Vagina (tissue), 2 donors: ENCODE measurements at places on chromosomes 16 and 17. TPM values are rescaled to one million over a fixed set of nuclear protein-coding genes. Genes with fewer than 3 reads are reported as not detected.

GRCh38 chr16:87728026-87728425, 37.8 kb downstream of the KLHDC4 start:
- H3K27me3 ChIP-seq = no peaks in the 10 kb centered on the region
- no peak for DNase-seq
- H3K4me3 ChIP-seq = no peak overlapping the region
- no peaks in the 10 kb centered on the region for H3K4me1 ChIP-seq
- no peak overlapping the region for H3K27ac ChIP-seq

GRCh38 chr16:29926711-29927052, 656 bp upstream of the KCTD13 start:
- H3K4me1 ChIP-seq = peaks cover 31% of the 10 kb centered on the region
- DNase-seq = no peak
- H3K27me3 ChIP-seq = no peaks in the 10 kb centered on the region
- H3K27ac ChIP-seq = peak overlapping the region; percentile 83

GRCh38 chr17:31398381-31399311, 7.2 kb downstream of the RAB11FIP4 start:
- no peaks in the 10 kb centered on the region for H3K36me3 ChIP-seq
- no peaks in the 10 kb centered on the region for H3K27me3 ChIP-seq
- H3K27ac ChIP-seq = no peak overlapping the region
- H3K4me1 ChIP-seq = no peaks in the 10 kb centered on the region
- no peak overlapping the region for H3K4me3 ChIP-seq

DNA sequence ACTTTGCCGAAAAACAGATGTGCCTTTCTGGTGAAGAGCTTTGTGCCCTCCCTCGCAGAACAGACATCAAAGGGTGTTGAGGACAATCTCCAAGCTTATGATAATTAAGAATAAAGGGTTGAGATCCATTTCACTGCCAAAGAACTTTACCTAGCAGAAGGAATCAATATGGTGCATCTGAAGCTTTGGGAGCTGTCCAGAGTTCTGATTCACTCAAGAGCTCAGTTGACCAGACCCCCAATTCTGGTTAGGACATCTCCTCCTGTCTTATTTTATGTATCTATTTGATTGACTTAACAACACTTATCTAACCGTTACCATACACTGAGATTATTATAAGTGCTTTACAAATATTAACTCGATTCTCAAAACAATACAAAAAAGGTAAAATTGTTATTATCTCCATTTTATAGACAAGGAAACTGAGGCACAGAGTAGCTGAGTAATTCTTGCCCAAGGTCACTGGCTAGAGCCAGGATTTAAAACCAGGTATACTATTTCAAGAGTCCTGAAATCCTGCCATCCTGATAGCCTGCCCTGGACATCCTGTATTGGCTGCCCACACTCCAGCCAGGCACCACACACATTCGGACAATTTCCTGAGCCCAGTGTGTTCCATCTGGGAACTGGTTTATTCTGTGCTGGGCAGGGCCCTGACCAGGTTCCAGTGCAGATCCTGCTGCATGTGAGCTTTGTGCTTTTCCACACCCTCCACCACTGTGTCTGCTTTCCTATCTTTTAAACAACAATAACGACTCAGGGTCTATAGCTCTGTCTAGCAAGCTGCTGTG, 29.8 kb downstream of the PITPNM3 start:
- no peak for DNase-seq
- H3K4me3 ChIP-seq = no peak overlapping the region
- no peak overlapping the region for H3K27ac ChIP-seq
- H3K27me3 ChIP-seq = no peaks in the 10 kb centered on the region
- no peaks in the 10 kb centered on the region for H3K4me1 ChIP-seq
- H3K36me3 ChIP-seq = no peaks in the 10 kb centered on the region

- no peaks in the 10 kb centered on the region for H3K27me3 ChIP-seq
- DNase-seq = no peak
Observed at GRCh38 chr16:84045001-84045817, 2.6 kb upstream of the SLC38A8 start.

- no peak overlapping the region for H3K27ac ChIP-seq
- no peak for DNase-seq
Observed at GRCh38 chr16:1097156-1097555, 1.1 kb upstream of the C1QTNF8 start.

DNA sequence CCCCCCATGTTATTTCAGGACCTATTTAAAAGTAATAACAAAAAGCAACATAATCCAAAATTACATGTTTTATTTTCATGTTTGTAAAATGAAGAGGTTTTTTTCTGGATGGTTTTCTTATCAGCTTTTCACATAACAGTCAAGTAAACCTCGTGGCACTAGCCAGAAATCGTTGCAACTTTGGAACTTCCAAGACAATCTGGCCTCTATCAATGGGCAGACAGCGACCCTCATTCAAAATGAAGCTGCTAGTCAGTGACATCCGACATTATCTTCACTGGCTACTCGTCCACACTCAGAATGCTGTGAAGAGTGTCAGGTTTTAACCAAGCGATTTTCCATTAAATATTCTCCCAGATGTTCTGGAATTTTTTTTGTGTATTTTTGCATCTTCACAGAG, 22.7 kb downstream of the ZNF652 start:
- H3K4me1 ChIP-seq = peaks cover 59% of the 10 kb centered on the region
- H3K27ac ChIP-seq = no peak overlapping the region
- no peak for DNase-seq
- no peaks in the 10 kb centered on the region for H3K36me3 ChIP-seq
- H3K27me3 ChIP-seq = no peaks in the 10 kb centered on the region

DNA sequence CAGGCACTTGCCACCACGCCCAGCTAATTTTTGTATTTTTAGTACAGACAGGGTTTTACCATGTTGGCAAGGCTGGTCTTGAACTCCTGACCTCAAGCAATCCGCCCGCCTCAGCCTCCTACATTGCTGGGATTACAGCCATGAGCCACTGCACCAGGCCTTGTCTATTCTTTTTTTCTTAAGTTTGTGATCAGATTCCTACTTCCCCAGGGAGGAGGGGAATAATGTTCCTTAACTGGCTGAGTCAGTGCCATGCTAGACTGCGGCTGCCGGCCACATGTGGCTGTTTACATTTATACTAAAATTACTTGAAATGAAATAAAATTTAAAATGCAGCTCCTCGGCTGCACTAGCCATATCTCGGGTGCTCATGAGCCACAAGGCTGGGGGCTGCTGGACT, 27.8 kb upstream of the USP36 start:
- H3K36me3 ChIP-seq = no peaks in the 10 kb centered on the region
- H3K4me3 ChIP-seq = no peak overlapping the region
- no peak for DNase-seq
- H3K4me1 ChIP-seq = peaks cover 26% of the 10 kb centered on the region
- peak overlapping the region; percentile 1 for H3K27ac ChIP-seq

DNA sequence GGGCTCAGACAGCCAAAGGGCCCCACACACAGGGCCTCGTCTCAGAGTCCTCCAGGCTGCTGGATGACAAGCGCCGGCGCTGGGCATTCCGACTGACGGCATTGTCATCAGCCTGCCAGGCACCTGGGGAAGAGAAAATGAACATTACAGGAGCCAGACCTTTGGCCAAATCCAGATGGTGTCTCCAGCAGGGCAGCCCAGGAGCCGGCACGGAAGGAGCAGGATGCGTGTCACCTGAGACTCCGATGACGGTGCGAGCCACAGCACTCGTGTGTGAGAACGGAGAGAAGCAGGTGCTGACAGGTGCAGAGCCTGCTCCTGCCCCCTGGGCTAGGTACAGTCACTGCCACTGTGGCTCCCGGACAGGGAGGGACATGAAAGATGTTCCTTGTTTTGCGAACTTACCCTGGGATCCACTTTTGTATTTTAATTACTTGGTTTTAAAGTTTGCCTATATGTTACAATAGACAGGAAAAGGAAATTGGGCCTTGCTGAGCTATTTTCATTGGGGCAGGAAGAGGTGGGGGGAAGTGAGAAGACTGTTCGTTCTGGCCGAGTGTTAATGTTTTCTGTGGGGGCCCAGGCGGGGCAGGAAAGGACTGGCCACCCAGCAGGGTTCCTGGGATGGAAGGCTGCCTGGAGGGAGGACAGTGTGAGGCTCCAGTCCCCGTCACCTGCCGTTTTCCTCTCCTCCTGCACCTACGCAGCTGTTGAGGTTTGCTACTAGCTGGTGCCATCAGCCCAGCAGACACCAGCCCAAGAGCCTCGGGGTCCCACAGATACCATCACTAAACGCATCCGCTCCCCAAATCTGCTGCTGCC, 4.4 kb upstream of the FOXJ1 start:
- no peaks in the 10 kb centered on the region for H3K36me3 ChIP-seq
- H3K27me3 ChIP-seq = peaks cover 2% of the 10 kb centered on the region
- H3K4me1 ChIP-seq = peaks cover 16% of the 10 kb centered on the region
- no peak for DNase-seq

- no peak for DNase-seq
- no peaks in the 10 kb centered on the region for H3K27me3 ChIP-seq
- no peak overlapping the region for H3K27ac ChIP-seq
- no peak overlapping the region for H3K4me3 ChIP-seq
- no peaks in the 10 kb centered on the region for H3K4me1 ChIP-seq
Observed at GRCh38 chr17:57234739-57235092, 21.6 kb upstream of the MSI2 start.

DNA sequence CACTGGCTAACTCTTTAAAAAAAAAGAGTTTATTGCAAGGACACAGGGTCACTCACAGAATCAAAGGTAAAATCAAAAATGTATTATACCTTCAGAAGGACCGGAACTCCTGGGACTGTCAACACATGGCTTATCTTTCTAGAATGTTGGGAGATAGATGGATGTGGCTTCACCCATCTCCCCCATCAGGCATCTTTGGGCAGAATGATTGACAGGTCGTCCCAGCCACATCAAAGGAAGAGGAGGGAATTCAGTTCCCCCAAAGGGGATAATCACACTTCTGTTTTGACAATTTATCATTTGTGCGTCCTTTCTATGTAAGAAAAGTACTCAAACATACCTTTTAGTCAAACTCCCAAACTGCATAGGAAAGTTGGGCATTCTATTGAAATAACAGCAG, 228.6 kb upstream of the CDH5 start:
- no peak for DNase-seq
- peaks cover 11% of the 10 kb centered on the region for H3K4me1 ChIP-seq
- no peaks in the 10 kb centered on the region for H3K27me3 ChIP-seq
- H3K36me3 ChIP-seq = no peaks in the 10 kb centered on the region

GRCh38 chr16:66924527-66925321, 611 bp downstream of the RRAD start:
- DNase-seq = no peak
- peak overlapping the region; percentile 61 for H3K4me3 ChIP-seq
- H3K27ac ChIP-seq = peak overlapping the region; percentile 81
- no peaks in the 10 kb centered on the region for H3K36me3 ChIP-seq

The TEKT3 gene
- total RNA-seq = not detected

The KRT16 gene
- total RNA-seq = 872 TPM

The ZDHHC1 gene
- 22.3 TPM for total RNA-seq

The KRTAP1-1 gene
- not detected for total RNA-seq

The GJC1 gene
- total RNA-seq = 10.1 TPM
